ENCODE measurements at places on chromosomes 3 and 15.

GRCh38 chr3:193708270-193708669, 115.3 kb downstream of the OPA1 start:
- no peak for DNase-seq

GRCh38 chr3:113423699-113424098, 17.6 kb downstream of the CFAP44 start:
- no peak for DNase-seq

DNA sequence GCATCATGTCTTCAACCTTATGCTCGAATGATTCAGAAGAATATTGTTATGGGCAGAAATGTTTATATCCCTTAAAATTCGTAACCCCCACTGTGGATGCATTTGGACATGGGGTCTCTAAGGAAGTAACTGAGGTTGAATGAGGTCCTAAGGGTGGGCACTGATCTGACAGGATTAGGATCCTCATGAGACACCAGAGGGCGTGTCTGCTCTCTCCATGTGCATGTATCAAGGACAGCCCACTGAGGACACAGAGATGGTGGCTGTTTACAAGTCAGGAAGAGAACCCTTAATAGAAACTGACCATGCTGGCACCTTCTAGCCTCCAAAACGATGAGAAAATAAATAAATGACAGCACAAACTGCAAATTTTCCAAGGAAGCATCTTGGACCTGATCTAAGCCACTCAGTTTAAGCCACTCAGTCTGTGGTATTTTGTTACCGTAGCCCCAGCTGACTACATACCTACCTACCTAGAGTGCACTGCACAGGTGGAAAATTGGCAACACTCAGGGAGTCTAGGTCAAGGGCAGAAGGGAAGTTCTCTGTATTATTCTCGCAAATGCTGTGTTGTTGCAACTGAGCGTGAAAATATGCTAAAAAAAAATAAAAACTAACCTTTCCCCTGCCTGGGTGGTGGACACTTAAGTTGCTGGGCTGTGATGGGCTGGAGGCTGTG, 126.6 kb downstream of the TJP1 start:
- DNase-seq = peak; percentile 25

GRCh38 chr3:140342668-140343067, 335.2 kb upstream of the TRIM42 start:
- no peak for DNase-seq

- DNase-seq = no peak
These were observed 74.8 kb downstream of the GABRG3 start for GRCh38 chr15:27045796-27046195.

DNA sequence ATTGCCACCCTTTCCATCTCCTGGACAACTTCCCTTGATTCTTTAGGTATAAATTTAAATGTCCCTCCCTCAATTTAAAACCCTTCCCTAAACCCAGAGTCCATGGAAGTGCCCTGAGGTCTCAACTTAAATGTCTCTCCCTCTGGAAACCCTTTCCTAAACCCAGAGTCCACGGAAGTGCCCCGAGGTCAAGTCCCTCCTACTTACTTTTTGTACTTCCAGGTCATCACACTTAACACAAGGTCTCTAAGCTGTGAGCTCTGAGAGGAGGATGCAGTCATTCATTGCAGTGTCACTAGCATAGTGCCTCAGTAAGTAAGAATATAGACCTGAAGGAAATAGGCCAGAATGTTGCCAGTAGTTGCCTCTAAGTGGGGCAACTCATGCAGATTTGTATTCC, 78.2 kb upstream of the BNC1 start:
- DNase-seq = no peak

DNA sequence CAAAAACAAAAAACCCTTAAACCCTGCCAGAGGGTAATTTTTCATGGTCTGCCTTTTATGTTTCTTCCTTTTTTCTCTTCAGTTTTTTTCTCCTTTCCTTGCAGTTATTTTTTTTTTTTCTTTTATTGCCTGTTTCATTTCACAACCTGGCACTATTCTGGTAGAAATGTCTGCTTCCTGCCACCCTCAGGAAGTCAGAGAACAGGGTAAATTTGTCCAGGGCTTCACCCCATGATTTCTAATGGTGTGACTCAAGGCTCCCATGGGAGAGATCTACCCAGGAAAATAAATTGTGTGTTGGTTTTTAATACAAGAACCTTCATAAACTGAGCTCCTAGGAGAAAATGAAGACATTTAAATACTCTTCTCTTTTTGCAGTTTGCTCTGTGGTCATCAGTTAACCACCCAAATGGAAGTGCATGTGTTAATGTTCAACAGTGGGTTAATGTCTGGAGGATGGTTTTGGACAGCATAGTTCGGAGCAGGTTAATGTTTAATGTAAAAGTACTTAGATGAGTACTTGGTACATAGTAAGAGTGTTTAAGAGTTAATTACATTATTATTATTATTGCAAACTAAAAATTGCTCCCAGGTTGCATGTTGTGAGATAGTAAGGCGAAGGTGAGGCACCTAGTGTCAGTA, 45.9 kb downstream of the CGNL1 start:
- DNase-seq = no peak

DNA sequence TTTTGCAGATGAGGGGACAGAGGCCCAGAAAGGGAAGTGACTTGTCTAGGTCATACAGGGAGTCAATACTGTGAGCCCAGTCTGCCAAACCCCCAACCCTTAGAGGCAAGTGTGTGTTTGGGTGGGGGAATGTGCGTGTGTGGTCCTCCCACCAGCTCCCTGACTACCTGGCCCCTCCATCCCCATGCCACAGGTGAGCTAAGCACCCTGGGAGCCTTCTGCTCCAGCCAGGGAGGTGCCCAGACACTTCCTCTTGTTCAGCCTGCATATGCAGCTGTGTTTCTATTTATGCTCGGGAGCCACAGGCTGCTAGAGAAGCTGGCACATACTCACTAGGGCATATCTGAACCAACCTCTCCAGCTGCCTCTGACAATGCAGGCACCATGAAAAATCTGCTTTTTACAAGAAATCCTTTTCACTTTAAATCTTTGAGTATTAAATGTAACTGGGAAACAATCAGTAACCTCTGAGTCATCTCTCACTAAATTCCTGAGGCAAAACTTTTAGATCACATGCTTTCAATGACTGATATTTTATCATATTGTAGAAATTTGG, 20.7 kb downstream of the TBC1D2B start:
- DNase-seq = peak; percentile 89

GRCh38 chr3:29092348-29092747, 188.5 kb upstream of the RBMS3 start:
- DNase-seq = no peak

GRCh38 chr15:69972436-69972835, 125.3 kb downstream of the TLE3 start:
- no peak for DNase-seq

- peak; percentile 8 for DNase-seq
These were observed 22.7 kb upstream of the ZBTB20 start for GRCh38 chr3:115169808-115170207.

- no peak for DNase-seq
These were observed 675.1 kb downstream of the SQOR start for GRCh38 chr15:46309914-46310313.

DNA sequence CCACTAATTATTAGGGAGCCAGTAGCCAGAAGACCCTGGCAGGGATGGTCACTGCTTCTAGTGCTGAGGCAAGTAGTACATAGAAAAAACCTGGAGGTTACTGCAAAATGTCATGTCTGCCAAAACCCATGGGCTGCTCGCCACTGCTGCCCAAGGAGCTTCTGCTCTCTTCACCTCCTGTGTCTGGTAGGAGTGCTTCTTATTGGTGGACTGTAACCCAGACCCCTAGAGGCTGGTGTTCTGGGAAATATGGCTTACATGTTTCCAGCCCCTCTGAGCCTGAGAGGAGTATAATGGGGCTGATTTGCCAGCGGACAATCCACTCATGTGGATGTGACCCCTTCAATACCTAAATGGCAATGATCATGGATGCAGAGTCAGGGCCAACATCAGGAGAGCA, 286.4 kb downstream of the EPHB1 start:
- DNase-seq = no peak

DNA sequence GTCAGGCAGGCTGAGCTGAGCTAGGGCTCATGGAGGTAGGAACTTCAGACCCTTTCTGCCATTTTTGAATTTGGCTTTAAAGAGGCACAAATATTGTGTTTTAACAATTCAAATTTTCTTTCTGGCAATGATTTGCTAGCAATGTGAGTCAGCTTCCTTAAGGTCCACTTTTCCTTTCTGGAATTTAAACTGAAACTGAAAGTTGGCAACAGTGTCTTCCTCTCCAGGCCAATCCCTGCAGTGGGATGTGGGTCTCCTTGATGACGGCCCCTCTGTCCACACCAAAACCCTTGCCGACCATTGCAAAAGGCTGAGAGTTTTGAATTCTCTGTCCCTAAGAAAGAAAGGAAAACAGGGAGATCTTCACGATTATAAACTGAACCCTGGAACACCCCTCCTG, 27.1 kb downstream of the RPSA start:
- DNase-seq = no peak

GRCh38 chr15:98126326-98127085, 166.0 kb downstream of the ARRDC4 start:
- no peak for DNase-seq

- DNase-seq = no peak
These were observed 55.5 kb downstream of the LRRC28 start for GRCh38 chr15:99306694-99307338.

- DNase-seq = no peak
These were observed 118.0 kb downstream of the CACNA2D3 start for GRCh38 chr3:54240309-54240708.

DNA sequence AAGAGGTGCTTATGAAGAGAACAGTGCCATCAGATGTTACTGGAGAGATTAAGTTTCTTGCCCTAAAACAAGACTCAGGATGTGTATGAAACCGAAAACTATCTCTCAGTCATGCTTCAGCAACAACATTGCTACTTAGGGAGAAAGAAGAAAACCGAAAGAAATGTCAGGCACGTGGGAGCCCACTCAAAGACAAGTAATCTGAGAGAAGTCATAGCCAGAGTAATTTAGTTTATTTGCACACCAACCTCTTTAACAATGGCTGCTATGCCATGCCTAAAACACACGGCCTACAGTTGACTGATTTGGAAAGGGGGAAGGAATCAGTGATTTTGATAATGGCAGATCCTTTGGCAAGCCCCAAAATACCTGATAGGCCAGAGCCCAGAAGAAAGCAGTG, 162.9 kb downstream of the TIGIT start:
- DNase-seq = no peak

- no peak for DNase-seq
These were observed 3.1 kb downstream of the ATP10A start for GRCh38 chr15:25859838-25860645.

GRCh38 chr15:90530250-90531051, 728 bp downstream of the CRTC3 start:
- peak; percentile 54 for DNase-seq

- DNase-seq = no peak
These were observed 67.9 kb downstream of the CRTC3 start for GRCh38 chr15:90597577-90597976.

DNA sequence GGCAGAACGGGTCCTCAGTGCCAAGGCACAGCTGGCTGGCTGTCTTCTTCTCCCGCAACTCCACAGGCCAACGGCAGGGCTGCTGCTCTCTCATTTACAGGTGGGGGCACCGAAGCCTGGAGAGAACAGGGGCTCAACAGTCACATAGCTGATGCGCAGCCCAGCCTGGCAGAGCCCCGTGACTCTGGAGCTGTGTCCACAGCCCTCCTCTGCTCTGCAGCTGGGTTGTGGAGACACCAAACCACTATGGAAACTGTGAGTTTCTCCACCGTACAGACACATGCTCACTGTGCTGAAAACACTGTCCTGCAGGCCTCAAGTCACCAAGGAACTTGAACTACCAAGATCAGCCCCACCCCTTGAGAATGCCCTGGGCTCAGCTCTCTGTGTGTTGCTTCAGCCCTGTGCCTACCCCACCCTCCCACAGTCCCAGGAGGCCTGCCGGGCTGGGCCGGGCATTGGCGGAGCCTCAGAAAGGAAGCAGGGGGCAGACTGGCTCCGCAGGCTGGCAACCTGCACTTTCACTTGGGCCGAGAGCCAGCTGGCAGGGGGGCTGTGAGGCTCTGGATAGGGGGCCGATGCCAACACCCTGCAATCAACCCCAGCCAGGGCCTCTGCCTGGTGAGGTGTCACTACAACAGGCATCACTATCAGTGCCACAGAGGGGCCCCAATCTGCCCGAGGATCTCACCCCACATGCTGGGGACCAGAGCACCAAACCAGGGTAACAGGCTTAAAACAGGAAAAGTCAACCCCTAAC, 113.7 kb upstream of the RPL32 start:
- DNase-seq = no peak

- DNase-seq = no peak
These were observed 8.6 kb upstream of the NME9 start for GRCh38 chr3:138338244-138338643.

- DNase-seq = no peak
These were observed 528.6 kb downstream of the TAFA4 start for GRCh38 chr3:68403741-68404140.

GRCh38 chr15:95874637-95875036, 455.9 kb upstream of the NR2F2 start:
- DNase-seq = no peak

GRCh38 chr15:29968099-29968894, 114.5 kb upstream of the GOLGA8J start:
- no peak for DNase-seq

GRCh38 chr3:126433496-126434263, 39.0 kb downstream of the CFAP100 start:
- DNase-seq = no peak

DNA sequence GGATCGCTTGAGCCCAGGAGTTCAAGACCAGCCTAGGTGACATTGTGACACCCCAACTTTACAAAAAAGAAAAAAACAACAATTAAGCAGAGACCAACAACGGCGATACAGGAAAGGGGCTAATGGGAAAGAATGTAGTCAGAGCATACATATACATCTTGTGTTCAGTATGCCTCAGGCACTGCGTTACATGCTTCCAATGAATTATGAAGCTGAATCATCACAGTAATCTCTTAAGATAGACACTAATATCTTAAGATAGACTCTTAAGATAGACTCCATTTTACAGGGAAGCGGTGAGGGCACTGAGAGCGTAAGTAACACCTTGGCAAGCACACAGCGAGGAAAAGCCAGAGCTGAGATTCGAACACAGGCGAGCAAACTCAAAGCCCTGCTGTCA, 6.1 kb upstream of the LDHAL6B start:
- no peak for DNase-seq

DNA sequence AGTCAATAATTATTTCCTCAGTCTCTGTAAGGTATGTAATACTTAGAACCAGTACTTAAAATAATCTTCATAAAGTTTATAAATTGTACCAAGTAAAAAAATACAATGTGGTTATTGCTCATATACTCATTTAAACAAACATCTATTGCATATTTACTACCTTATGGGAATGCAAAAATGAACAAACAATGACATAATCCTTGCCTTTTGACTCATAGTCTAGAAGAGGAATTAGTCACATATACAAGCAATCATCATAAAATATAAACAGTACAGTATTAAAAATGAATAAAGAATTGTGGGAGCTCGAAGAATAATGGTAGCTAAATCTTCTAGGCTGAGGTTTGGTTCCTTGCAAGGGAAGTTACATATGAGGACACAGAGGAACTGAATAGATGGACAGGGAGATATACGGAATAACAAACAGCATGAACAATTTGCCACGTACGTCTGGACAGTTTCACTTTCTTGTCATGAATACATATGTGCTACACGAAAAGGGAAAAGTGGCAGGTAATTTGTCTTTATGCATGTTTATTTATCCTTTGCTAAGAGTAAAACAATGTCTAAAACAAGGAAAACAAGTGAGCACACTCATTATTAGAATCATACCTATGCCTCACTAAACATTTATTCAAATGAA, 17.2 kb downstream of the IMPG2 start:
- no peak for DNase-seq

GRCh38 chr3:100480081-100480480, 12.3 kb upstream of the TMEM45A start:
- no peak for DNase-seq

- peak; percentile 97 for DNase-seq
These were observed 6.3 kb upstream of the PKM start for GRCh38 chr15:72237029-72237852.

Data from KBM-7 (cell line).